Thymus (tissue), 14 donors: ENCODE measurements at places on chromosomes 2 and 18. TPM values are rescaled to one million over a fixed set of nuclear protein-coding genes. Genes with fewer than 3 reads are reported as not detected.

DNA sequence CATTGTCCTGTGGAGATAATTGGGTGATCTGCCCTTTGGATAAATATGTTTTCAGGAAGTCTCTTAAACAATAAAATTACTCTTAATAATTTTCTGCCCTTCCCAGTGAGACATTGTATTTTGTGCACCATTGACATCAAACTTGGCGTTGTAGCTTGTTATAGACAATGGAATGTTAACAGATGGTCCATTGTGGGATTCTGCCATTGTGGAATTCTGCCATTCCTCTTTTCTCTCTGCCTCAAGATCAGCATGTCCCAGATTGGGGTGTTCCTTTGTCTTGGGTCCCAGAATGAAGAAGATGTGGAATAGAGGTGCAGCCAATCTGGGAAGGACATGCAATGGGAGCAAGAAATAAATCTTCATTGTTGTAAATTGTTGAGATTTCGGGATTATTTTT lies 15.1 kb upstream of the LDAH start:
- DNase-seq: no peak

The SPP2 gene
- total RNA-seq: 0.05 TPM

DNA sequence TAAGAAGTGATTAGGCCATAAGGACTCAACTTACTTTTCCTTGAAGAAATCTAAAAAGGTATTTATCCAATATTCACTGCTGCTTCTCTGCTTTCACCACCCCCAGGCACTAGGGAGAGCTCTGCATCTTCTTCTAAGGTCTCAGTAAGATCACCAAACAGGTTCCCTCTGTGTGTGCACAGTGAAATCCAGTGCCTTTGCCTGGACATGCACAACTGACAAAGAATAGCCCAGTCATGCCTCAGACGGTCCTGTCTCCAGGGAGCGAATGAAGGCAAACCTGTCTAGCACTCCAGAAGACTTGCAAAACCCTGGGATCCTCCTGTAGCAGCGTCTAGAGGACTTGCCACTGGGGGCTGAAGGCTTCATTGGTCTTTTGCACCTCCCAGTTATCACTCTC lies 344.5 kb upstream of the LRATD1 start:
- peak; percentile 6 for DNase-seq

- DNase-seq: no peak
Observed at GRCh38 chr2:20447437-20448245, 767 bp downstream of the RHOB start.

DNA sequence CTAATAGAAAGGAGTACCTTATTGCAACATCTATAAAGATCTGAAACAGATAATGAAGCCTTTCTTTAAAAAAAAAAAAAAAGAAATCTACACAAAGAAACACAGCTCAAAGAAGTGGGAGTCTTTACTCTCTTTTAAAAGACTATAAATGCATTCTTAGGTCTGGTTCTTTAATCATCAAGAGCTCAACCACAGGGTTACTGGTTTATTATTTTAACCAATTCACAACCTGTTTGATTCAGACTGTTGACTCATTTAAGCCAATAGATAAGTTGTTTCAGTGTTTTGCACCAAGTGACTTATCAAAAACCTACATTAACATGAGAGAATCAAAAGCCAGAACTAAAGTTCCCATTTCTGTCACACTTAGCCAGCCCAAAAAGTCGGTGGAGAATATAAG lies 93.1 kb downstream of the TCF4 start:
- no peak for DNase-seq

- DNase-seq: no peak
Observed at GRCh38 chr18:2336690-2337392, 234.5 kb downstream of the METTL4 start.

The WNT10A gene
- total RNA-seq: 1.1 TPM

The PKDCC gene
- 77.8 TPM for total RNA-seq

DNA sequence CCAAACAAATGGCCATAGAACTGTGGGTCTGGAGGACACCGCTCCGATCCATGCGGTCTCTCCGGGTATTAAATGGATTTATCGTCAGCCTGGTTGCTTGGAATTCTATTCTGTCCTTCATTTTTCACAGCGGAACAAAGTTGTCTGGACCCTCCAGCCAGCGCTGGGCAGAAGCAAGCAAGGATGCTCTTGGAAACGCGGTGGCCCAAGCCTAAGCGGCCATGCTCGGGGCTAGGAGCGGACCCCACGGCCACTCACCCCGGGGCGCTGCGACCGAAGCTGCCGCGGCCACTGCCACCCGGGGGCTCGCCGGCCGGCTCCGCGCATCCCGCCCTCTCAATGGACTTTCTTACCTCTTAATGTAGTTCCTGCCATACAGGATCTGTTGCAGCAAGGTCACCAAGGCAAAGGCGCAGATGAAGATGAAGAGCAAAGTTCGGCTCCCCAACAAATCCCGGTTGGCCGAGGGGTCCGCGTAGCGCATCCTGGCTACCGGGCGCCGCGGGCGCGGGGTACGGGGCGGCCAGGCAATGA lies 761 bp downstream of the ST8SIA5 start:
- no peak for DNase-seq

GRCh38 chr2:119436993-119437772 lies 5.5 kb downstream of the TMEM37 start:
- no peak for DNase-seq

DNA sequence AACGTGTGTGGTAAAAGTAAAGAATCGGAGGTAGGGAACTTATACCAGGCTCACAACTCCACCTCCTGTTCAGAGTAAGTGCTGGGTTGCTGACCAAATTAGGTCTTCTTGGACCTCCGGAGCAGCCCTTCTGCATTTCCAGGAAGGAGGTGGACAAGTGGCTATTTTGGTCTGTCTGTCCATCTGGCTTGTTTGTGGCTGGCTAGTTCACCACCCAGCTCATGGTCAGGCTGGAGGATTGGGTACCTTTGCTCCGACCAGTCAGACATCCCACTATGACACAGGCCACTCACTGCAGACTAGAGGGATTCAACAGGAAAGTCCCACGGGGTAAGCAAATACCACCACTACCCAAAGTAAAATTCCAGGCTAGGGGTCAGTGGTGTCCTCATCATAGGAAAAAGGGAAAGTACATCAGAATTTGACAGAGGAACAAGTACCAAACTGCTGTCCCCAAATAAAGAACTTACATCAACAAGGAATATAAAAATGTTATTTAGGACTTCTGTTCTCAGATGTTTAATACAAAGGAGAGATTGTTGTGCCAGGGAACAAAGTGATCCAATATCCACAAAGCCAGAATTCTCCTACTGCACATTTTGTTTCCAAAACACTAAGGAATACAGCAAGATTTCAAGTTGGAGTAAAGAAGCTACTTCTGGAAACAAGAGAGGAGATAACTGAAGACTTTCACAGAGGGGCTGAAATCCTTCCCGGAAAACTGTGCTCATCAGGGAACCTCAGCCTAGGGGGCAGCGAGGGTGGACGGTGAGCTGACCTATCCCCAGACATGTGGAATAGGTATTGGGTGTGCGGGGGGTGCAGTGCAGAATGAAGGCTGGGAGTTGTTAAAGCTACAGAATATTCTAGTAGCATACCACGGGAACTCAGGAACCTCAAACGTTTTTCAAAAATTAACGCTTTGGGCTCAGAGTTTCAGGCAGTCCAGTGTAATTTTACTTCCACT lies 56.9 kb downstream of the BCL2 start:
- DNase-seq: no peak

The ANKRD30BL gene
- 0.19 TPM for total RNA-seq

DNA sequence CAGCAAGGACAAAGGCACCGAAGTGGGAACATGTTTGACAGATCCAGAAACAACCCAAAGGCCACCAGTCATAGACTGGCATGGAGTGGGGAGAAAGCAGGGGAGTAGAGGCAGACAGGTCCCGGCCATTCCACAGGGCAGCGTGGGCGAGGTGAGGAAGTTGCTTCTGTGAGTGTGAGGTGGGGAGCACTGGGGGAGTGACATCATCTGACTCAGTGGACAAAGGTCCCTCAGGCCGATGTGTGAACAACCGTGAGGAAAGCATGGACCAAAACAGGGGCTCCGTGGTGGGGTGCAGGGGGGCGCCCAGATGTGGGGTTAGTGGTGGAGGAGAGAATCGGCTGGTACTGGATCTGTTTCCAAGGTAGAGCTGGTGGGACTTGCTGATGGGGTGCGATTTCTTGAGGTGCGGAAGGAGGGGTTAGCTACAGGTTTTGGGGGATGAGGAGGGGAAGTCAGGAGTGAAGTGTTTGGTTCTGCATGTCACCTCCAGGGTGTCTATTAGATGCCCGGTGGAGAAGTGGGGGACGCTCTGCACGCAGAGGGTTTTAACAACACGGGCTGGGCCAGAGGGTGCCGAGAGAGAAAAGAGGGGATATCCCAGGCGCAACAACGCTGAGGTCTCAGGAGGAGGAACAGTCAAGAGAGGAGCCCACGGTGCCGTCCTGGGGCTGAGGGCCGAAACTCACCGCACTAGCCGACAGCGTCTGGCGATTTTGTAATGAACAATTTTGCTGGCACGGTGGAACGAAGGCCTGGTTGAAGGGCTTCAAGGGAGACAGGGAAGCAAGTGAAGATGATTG lies 2.5 kb upstream of the SFT2D3 start:
- no peak for DNase-seq

GRCh38 chr18:6254456-6254855 lies 160.3 kb downstream of the L3MBTL4 start:
- no peak for DNase-seq

- DNase-seq: no peak
Observed at GRCh38 chr2:16008856-16009255, 68.5 kb downstream of the MYCN start.

- no peak for DNase-seq
Observed at GRCh38 chr2:33673937-33674336, 74.8 kb upstream of the FAM98A start.

- no peak for DNase-seq
Observed at GRCh38 chr2:352696-353095, 64.8 kb upstream of the ALKAL2 start.

GRCh38 chr2:65199891-65200290 lies 27.7 kb upstream of the ACTR2 start:
- no peak for DNase-seq

DNA sequence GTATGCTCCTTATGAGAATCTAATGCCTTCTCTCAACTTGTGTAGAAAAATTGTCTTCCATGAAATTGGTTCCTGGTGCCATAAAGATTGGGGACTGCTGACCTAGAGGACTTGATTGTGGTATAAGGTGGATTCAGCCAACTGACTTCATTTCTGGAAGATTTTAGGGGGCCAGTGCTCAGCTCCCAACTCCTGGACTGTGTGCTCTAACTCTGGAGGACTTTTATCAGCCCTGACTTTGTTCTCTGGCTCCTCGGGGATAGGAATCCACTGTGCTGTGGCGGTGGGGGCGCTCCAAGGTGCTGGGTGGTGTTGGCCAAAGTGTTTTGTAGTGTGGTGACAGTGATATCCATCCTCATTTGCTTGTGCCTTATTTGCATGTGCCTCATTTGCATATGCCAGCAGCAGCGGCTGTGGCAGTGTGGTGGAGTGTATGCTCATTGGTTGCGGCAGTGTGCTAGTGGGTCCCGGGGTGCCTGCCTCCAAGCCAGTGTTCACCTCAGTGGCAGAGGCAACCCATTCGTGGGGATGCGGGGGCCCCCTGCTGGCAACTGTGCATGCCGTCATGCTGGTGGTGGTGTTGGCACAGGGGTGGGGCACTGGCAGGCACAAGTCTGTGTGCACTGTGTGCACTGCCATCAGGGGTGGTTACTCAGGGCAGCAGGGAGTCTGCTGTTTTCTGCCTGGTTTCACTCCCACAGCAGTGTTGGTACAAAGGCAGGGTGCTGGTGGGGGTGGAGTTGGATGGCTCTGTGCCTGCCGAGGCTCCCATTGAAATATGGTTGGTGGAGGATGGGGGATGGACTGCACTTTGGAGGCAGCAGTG lies 19.6 kb downstream of the EHBP1 start:
- peak; percentile 23 for DNase-seq

GRCh38 chr2:6822406-6822805 lies 43.3 kb downstream of the CMPK2 start:
- DNase-seq: no peak

- no peak for DNase-seq
Observed at GRCh38 chr18:2222270-2223185, 348.8 kb downstream of the METTL4 start.

DNA sequence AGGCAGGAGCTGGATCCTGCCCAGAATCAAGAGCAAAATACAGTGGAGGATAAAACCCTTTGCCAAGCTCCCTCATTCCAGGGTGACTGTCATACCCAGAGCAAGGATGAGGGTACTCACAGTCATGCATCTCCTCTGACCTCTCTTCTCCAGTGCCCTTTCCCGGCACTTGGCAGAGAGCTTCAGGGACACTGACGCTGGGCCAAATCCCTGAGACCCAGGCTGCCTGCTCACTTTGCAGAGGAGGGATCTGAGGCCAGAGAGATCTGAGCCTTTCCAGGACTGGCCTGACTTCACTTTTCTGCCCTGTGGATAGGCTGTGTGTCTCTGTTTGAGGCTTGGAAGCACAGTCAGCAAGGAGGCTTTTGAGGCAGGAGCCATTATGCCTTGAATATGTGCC lies 330.0 kb downstream of the CELF4 start:
- no peak for DNase-seq

GRCh38 chr2:11564816-11565567 lies 31.1 kb downstream of the GREB1 start:
- DNase-seq: no peak

DNA sequence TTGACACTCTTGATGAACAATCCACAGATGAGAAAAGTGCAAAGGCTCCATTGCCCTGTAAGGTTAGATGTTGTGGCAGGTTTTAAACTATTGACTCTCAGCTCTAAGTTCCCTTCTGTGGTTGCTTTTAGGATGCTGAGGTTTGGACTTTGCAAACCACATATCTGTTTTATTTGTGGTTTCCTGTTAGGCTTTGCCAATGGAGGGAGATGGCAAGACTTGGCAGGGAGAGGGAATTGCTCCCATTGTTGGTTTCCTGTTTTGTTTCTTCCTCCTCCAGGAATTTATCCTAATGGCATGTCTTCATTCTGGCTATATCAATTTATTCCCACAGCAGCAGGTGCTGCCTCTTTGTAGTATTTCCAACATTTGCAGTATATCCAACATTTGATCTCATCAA lies 772.3 kb downstream of the LRRTM4 start:
- DNase-seq: no peak

The INPP5D gene
- total RNA-seq: 26.6 TPM

The ICA1L gene
- 2.6 TPM for total RNA-seq

The PAIP2B gene
- total RNA-seq: 3.0 TPM

The DNAJC5G gene
- not detected for total RNA-seq

- DNase-seq: no peak
Observed at GRCh38 chr2:260507-261161, 3.2 kb downstream of the SH3YL1 start.

DNA sequence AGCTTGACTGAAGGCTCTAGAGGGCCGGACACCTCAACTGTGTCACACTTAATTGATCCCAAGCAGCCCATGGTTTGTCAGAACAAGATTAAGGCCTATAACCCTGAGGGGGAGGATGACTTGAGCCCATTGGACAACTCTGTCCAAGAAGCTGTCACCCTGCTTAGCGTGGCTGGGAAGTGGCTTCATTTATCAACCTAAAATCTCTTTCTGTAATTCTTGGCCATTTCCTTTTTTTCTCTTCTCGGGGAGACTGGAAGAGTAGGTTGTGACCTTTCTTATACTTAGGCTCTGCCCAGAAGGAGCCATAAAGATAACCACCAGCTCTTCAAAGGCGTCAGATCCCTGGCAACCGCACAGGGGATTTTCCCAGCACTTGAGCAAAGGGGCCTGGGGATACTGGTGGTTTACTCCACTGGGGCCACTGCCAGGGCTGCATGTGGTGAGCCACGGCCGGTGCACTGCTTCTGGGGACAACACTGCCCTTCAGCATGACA lies 265.5 kb downstream of the CYRIA start:
- DNase-seq: no peak

GRCh38 chr2:192773044-192773443 lies 578.3 kb upstream of the TMEFF2 start:
- DNase-seq: no peak

The FIGN gene
- total RNA-seq: 0.09 TPM

- DNase-seq: no peak
Observed at GRCh38 chr18:62738639-62739038, 23.3 kb downstream of the PHLPP1 start.
